ENCODE measurements at places on chromosomes 12 and 14.

DNA sequence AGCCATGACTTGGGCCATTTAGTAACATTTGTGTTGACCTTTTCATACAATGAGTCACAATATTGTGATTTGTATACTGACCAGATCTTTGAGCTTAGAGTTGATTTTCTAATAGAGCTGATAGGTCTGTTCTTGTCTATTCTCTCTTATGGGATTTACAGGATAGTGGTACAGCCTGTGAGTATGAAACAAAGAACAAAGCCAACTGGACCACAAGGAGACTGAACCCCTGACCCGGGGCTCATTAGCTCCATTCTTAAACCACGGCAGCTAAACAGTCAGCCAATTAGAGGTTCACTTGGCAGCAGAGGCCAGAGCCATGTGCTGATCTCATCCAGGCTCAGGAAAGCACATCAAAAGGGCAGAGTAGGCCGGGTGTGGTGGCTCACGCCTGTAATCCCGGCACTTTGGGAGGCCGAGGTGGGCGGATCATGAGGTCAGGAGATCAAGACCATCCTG lies 59.1 kb upstream of the GNPNAT1 start:
- no peak for DNase-seq

GRCh38 chr12:9127936-9128663 lies 12.4 kb upstream of the A2M start:
- DNase-seq = no peak

- DNase-seq = no peak
These were observed 13.6 kb downstream of the BCL7A start for GRCh38 chr12:122035292-122035691.

GRCh38 chr12:80864046-80864735 lies 73.5 kb downstream of the LIN7A start:
- no peak for DNase-seq

- no peak for DNase-seq
These were observed 128.3 kb downstream of the AKAP6 start for GRCh38 chr14:32457213-32457920.

DNA sequence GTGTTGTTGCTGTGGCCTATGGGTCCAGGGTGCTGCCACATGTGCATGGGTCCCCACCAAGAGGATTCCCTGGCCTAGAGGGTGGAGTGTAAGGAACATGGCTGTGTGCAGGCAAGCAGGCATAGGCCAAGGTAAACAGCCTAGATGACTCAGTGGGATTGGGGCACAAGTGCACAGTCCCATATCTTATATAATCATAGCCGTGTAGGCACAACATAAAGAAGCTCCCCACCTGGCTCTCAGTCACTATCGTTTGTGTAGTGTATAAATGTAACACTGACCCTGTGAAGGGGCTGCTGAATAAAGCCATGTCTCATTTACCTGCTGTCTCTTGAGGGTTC lies 15.7 kb upstream of the RNASE12 start:
- DNase-seq = no peak

DNA sequence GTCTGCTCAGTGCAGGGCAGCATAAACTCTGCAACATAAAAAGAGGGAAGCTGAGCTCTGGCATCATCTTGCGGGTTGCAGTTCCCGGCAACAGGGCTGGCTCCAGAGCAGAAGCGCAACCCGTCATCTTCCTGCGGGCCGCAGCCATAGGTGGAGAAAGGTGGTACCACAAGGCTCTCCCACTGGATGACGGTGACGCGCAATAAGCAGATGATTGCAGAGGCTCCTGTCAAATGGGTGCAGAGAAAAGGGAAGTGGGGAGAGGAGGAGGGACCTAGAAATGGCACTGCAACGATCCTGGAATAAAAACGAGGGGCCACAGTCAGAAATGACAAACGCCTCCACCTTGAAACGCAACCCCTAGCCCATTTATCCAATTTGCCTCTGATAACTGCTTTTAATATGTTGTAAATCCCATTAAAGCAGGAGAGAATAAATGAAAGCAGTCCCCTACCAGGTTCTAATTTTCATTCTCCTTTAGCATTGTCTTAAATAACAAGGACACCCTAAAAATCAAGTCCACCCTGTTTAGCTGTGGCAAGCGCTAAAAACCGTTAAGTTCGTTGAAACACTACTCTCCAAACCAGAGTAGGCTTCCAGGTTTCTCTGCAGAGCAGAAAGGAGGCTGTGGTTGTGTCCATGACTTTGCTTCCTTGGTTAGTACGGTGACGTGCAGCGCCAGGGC lies 30.9 kb upstream of the TUBA1C start:
- no peak for DNase-seq

DNA sequence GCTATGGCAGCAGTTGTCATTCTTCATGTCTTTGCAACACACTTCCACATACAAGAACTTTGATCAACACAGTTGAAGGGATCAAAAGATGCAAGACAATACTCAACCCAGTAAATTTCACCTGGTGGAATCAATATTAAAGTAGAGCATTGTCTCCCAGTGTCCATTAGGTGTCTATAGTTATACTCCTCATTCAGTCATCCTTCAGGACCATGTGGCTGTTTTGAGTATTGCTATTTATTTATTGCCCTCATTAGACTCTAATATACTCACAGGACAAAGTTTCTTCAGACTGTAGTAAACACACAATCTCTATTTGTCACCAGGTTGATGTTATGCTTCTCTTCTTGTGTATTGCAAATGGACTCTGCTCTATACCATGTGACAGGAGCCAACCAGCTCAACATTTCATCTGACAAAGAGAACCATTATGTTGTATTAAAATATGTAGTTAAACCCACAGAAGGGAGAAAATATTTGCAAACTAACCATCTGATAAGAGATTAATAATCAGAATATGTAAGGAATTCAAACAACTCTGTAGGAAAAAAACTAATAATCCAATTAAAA lies 146.6 kb downstream of the TGFB3 start:
- no peak for DNase-seq

DNA sequence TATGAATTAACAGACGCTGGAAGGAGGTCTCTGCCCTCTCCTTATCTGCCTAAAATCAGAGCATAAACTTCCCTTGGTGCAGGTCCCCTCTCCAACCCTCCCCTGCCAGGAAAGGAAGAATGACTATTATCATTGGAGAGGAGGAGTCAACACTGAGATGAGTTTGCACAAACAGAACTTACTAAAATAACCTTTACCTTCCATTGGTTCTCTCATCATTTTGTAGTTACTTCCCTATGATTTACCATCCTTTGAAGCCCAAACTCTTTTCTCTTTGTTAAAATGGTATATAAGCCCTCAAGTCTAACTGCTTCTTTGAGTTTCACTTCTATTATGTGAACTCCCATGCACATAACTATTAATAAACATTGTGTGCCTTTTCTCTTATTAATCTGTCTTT lies 64.2 kb upstream of the EEA1 start:
- no peak for DNase-seq

DNA sequence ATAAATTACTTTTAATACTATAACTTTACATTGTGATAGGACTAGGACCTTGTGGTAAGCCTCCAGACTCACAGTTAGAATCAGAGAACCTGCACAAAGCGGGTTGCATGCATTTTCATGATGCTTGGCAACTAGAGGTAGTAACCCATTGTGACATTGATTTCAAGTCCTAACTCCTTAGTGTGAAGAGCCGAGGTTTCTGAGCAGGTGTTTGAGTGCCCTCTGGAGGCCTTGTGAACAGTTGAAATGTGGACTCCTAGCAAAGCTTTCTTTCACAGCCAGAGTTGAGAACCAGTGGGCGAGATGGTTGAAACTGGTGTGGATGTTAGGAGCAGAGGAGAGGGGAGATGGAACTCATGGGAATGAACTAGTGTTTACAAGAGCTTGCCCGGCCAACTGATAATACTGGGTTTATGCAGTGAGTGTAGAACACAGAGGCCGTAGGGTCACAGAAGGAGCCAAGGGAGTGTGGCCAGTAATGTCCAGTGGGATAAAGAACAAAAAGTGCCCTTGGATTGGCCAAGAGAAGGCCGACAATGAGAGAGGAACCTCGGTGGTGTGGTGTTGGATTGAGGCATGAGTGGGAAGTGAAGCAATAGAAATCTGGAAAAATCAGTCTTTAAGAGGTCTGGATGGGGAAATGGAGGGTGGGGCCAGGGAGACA lies 10.9 kb downstream of the ZNF664 start:
- DNase-seq = no peak

DNA sequence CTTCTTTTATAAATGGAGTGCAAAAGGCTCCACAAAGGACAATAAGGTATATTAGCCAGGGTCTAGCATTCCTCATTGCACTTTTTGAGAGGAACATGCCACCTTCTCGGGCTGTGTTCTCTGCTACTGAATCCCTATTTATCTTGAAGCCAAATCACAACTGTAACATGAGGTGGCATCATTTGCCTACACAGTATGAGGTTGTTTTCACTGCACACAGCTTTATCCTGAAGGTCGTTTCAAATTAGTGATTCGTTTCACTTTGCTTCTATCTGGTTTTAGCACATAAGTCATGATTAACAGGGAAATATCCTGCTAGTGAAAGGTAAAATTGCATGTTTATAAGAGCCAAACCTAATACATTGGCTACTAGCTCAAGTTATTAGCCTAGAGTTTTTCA lies 153.8 kb downstream of the SLC35F4 start:
- DNase-seq = no peak

DNA sequence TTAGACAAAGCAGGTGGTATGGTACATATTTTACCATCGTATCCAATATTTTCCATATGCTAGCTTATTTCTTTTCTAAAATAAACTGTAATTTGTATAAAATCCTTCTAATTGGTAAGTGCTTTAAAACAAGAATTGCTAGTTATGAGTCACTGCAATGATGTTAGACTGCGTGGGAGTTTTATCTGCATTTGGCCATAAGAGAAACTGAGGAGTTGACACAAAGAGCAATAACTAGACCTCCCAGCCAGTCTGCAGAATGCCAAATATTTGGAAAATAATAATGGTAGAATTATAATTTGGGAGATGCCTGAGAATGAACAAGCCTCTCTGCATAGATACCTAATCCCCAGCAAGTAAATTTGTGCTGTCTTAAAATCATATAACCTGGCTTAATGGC lies 61.7 kb upstream of the PTPRR start:
- no peak for DNase-seq

DNA sequence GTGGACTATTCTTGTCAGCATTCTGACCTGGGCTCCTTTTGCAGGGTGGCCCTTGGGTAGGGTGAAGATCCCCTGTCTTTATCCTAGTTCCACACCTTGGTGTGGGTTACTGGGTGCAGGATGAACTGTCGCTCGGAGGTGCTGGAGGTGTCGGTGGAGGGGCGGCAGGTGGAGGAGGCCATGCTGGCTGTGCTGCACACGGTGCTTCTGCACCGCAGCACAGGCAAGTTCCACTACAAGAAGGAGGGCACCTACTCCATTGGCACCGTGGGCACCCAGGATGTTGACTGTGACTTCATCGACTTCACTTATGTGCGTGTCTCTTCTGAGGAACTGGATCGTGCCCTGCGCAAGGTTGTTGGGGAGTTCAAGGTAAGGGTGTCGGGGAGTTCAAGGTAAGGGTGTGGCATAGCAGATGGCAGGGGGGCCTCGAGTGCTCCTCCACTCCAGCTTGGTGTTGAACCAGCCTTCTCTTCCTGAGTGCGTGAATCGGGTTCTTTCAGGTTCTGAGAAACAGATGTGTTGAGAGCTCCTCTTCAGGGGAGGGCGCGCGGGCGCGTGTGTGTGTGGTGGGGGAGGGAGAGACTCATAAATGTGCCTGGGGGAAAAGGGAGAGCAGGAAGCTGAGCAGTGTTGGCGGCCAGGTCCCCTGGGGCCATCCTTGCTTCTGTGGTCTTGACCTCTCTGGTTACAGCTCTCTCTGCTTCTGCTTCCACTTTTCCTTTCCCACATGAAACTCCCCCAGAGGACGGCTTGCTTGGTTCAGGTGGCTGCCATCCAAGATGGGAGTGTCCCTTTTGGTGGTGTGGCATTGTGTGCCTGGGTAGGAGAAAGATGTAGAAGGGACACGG lies 4.0 kb downstream of the ATG101 start:
- DNase-seq = no peak

- DNase-seq = no peak
These were observed 13.3 kb upstream of the PUS1 start for GRCh38 chr12:131915823-131916222.

DNA sequence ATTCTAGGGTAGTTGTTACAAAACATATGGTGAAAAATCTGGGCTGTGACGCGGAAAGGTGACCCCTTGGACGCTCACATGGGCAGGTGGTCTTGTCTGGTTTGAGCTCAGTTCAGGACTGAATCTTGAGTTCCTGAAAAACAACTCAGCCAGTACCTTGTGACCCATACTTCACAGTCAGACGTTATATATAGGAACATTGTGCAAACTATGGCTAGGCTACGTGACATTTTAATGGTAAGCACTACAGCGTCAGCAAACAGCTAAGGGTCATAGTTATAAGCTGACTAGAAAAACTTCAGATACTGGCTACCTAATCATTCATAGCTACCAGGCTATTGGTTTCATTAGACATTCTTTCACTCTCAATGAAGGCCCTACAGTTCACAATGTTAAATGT lies 14.8 kb upstream of the EDDM3A start:
- DNase-seq = no peak

GRCh38 chr14:37417151-37417550 lies 177.9 kb downstream of the FOXA1 start:
- no peak for DNase-seq

DNA sequence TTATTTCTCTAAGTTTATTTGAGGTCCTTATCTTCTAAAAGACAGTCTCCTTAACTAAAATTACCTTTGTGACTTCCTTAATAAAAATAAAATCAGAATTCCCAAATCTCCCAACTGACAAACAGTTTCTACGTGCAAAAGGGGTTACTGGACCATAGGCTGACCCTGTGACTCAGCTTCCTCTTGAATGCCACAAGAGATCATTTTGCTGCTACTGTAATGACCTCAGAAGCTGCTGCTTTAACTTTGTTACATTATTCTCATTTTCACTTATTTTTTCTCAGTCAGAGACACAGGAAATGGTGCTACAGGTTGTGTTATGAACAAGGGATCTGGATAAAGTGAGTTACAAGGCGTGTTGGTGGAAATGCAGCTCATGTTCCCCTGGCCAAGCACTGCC lies 132.2 kb upstream of the TMTC2 start:
- no peak for DNase-seq

DNA sequence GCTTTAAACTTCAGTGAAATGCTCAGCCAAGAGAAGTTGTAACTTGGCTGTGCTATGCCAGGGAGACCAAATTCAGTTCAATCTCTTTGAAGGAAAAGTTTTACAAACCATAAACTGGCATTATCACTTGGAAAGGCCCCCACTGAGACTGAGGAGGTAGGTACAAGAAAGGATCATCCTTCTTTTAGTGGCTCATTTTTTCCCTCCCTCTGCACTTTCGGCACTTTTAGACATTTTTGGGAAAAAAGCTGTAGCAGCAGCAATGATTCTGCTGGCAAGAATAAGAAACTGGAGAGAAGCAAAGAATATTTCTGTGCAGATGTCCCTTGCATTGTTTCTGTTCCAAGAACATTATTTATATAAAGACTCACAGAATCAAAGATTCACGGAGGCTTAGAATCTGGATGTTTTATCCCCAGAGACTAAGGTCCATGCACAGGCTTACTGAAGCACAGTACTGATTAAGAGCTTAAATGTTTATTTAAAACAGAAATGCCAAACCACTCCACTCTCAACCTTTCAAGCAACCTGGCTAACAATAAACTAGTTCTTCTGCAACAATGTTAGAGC lies 12.3 kb downstream of the ZC2HC1C start:
- no peak for DNase-seq

- no peak for DNase-seq
These were observed 38.4 kb downstream of the WASHC3 start for GRCh38 chr12:102023343-102023930.

- DNase-seq = no peak
These were observed 121.6 kb downstream of the KTN1 start for GRCh38 chr14:55701638-55702037.

GRCh38 chr12:18753481-18754123 lies 15.7 kb downstream of the CAPZA3 start:
- DNase-seq = no peak

GRCh38 chr12:90274407-90274806 lies 565.8 kb upstream of the ATP2B1 start:
- no peak for DNase-seq
